Activated CD4-positive, alpha-beta memory T cell treated with anti-CD3 and anti-CD28 coated beads for 36 hours (primary cell): ENCODE measurements at places on chromosomes 2 and 18. TPM values are rescaled to one million over a fixed set of nuclear protein-coding genes. Genes with fewer than 3 reads are reported as not detected.
A peak's percentile ranks its signal among the peaks of the same experiment; 100 is the strongest.

DNA sequence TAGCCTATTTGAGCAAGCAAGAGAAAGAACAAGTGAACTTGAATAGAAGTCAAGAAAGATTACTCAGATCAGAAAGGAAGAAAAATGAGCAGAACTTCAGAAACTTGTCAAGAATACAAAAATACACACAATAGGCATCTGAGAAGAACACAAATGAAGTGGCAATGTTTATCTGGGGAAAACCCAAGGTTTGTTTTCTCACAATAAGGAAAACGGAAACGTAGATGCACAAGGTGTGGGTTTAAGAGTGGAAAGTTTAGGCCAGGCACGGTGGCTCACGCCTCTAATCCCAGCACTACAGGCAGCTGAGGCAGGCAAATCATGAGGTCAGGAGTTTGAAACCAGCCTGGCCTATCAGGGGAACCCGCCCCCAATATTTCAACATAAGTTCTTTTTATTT lies 159.5 kb upstream of the GYPC start:
- H3K4me1 ChIP-seq, result no peaks in the 10 kb centered on the region
- H3K36me3 ChIP-seq, result no peaks in the 10 kb centered on the region
- no peak overlapping the region for H3K27ac ChIP-seq
- DNase-seq, result peak; percentile 48
- peaks cover 13% of the 10 kb centered on the region for H3K27me3 ChIP-seq
- no peak overlapping the region for H3K4me3 ChIP-seq

TTR gene
- not detected for total RNA-seq

- no peaks in the 10 kb centered on the region for H3K4me1 ChIP-seq
- H3K27me3 ChIP-seq, result peaks cover 8% of the 10 kb centered on the region
- DNase-seq, result no peak
- no peak overlapping the region for H3K27ac ChIP-seq
- H3K4me3 ChIP-seq, result no peak overlapping the region
- no peaks in the 10 kb centered on the region for H3K36me3 ChIP-seq
Observed at GRCh38 chr2:41998186-41999127, 49.4 kb upstream of the PKDCC start.

- H3K36me3 ChIP-seq, result no peaks in the 10 kb centered on the region
- DNase-seq, result no peak
- no peak overlapping the region for H3K4me3 ChIP-seq
- no peak overlapping the region for H3K27ac ChIP-seq
- no peaks in the 10 kb centered on the region for H3K4me1 ChIP-seq
Observed at GRCh38 chr18:64330161-64330560, 181.3 kb upstream of the LINC00305 start.

DNA sequence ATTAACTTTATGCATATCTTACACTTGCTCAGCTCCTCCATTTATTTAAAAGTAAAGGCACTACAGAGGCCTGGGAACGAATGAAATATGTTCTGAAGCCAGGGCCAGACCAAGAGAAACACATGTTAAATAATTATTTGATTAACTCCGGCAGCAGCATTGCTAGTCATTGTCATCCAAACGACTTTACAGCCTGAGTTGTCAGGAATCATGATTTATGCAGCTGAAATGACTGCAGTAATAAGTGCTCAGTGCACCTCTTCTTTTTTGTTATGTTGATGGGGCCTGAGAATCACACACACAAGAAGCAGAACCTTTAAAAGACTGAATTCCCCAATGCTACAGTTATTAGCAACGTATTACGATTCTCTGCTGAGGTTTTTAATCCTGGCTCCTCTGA lies 58.9 kb downstream of the EPHA4 start:
- DNase-seq, result no peak
- no peak overlapping the region for H3K27ac ChIP-seq
- H3K4me1 ChIP-seq, result peaks cover 32% of the 10 kb centered on the region
- no peaks in the 10 kb centered on the region for H3K36me3 ChIP-seq
- no peak overlapping the region for H3K4me3 ChIP-seq

TMEM178A gene
- 0.48 TPM for total RNA-seq

GALNT3 gene
- 4.1 TPM for total RNA-seq

- no peak for DNase-seq
- H3K4me1 ChIP-seq, result no peaks in the 10 kb centered on the region
- H3K27ac ChIP-seq, result no peak overlapping the region
- H3K36me3 ChIP-seq, result no peaks in the 10 kb centered on the region
- no peaks in the 10 kb centered on the region for H3K27me3 ChIP-seq
- H3K4me3 ChIP-seq, result no peak overlapping the region
Observed at GRCh38 chr2:121825003-121825950, 69.8 kb downstream of the TSN start.
